ENCODE measurements at places on chromosomes 4 and X. TPM values are rescaled to one million over a fixed set of nuclear protein-coding genes. Genes with fewer than 3 reads are reported as not detected.

ADGRG2 gene
- not detected for total RNA-seq

- peaks cover 6% of the 10 kb centered on the region for H3K4me1 ChIP-seq
- no peak overlapping the region for H3K4me3 ChIP-seq
- H3K27me3 ChIP-seq = peaks cover 36% of the 10 kb centered on the region
- ATAC-seq = no peak
- H3K36me3 ChIP-seq = no peaks in the 10 kb centered on the region
These were observed 3.7 kb downstream of the EREG start for GRCh38 chr4:74368596-74368995.

RTL5 gene
- total RNA-seq = 1.0 TPM

- peak overlapping the region; percentile 70 for H3K4me3 ChIP-seq
- ATAC-seq = peak; percentile 96
- peaks cover 39% of the 10 kb centered on the region for H3K4me1 ChIP-seq
These were observed 37.8 kb downstream of the GAB3 start for GRCh38 chrX:154712781-154713740.

MAOA gene
- 20.4 TPM for total RNA-seq

DNA sequence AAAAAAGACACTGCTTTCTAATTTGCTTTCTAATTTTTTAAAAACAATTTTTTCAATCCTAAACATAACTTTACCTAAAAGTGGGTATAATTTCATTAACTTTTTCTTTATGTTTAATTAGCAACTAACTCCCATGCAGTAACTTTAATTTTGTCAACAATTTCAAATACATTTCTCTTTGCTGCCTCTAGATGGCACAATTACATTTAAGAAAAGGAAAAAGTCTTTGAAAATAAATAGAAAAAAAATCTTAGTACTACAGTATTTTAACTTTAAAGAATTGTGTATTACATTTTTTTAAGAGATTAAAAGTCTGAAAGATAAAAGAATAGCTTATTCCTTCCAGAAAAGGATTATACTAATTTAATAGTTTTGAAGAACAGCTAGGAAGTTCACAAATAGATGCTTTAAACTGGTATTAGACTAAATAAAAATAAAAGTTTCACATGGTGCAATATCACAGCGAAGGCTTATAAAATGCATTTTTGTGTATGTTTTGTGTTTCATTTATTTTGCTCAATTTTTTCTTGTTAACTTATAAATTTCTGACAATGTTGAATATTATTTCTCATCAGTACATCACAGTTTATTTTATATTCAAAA is 105.1 kb downstream of the ADGRA3 start:
- H3K4me1 ChIP-seq = no peaks in the 10 kb centered on the region
- no peak overlapping the region for H3K4me3 ChIP-seq
- H3K27me3 ChIP-seq = no peaks in the 10 kb centered on the region
- no peak overlapping the region for H3K27ac ChIP-seq
- no peaks in the 10 kb centered on the region for H3K36me3 ChIP-seq

- ATAC-seq = no peak
- H3K4me3 ChIP-seq = no peak overlapping the region
- H3K36me3 ChIP-seq = no peaks in the 10 kb centered on the region
- H3K27me3 ChIP-seq = no peaks in the 10 kb centered on the region
These were observed 181.8 kb upstream of the GPRIN3 start for GRCh38 chr4:89489338-89489771.

ETDB gene
- total RNA-seq = not detected

DNA sequence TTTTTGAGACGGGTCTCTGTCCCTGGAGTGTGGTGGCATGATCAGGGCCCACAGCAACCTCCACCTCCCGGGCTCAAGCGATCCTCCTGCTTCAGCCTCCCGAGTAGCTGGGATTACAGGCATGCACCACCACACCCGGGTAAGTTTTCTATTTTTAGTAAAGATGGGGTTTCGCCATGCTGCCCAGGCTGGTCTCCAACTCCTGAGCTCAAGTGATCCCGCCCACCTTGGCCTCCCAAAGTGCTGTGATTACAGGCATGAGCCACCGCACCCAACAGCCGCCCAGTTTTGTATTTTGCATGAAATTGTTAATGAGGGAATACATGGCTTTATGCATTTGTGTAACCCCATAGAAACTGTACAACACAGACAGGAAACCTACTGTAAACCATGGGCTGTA is 2.8 kb upstream of the ARHGAP4 start:
- peak overlapping the region; percentile 88 for H3K4me3 ChIP-seq
- peaks cover 6% of the 10 kb centered on the region for H3K4me1 ChIP-seq
- H3K27ac ChIP-seq = peak overlapping the region; percentile 60
- peaks cover 53% of the 10 kb centered on the region for H3K36me3 ChIP-seq

PDE6B gene
- 5.8 TPM for total RNA-seq

DNA sequence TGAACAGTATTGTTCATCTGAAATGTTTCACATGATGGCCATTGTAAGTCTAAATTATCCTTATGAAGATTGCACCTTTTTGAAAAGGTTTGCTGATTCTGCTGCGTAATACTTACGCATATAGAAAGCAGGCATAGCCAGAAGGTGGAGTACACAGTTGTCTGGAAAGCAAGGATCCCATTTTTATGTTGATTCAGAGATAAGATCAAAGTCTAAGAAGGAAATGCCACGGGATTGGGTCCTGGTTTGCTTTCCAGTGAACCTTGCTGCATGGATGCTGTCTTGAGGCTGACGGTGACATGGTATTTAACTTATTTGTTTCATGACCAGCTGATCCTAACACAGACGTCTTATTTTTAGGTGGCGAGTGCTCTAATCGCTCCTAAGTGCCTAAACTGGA is 15.5 kb downstream of the MAGEA9B start:
- ATAC-seq = no peak
- H3K4me1 ChIP-seq = no peaks in the 10 kb centered on the region
- H3K4me3 ChIP-seq = no peak overlapping the region
- H3K36me3 ChIP-seq = no peaks in the 10 kb centered on the region

SMARCA1 gene
- total RNA-seq = 0.53 TPM

ASB12 gene
- total RNA-seq = not detected

GRCh38 chrX:106933538-106933961 is 13.3 kb downstream of the CLDN2 start:
- H3K4me3 ChIP-seq = no peak overlapping the region
- no peaks in the 10 kb centered on the region for H3K4me1 ChIP-seq
- no peak for ATAC-seq
- H3K36me3 ChIP-seq = no peaks in the 10 kb centered on the region

- H3K4me3 ChIP-seq = no peak overlapping the region
- no peak for ATAC-seq
- H3K27ac ChIP-seq = no peak overlapping the region
- no peaks in the 10 kb centered on the region for H3K4me1 ChIP-seq
- no peaks in the 10 kb centered on the region for H3K36me3 ChIP-seq
- no peaks in the 10 kb centered on the region for H3K27me3 ChIP-seq
These were observed 125.5 kb upstream of the MBNL3 start for GRCh38 chrX:132614297-132614696.

RNF128 gene
- not detected for total RNA-seq

- no peaks in the 10 kb centered on the region for H3K27me3 ChIP-seq
- H3K27ac ChIP-seq = no peak overlapping the region
- no peak for ATAC-seq
- no peak overlapping the region for H3K4me3 ChIP-seq
- H3K4me1 ChIP-seq = no peaks in the 10 kb centered on the region
These were observed 311.7 kb upstream of the TAPT1 start for GRCh38 chr4:16537926-16538325.

BMPR1B gene
- total RNA-seq = not detected

DNA sequence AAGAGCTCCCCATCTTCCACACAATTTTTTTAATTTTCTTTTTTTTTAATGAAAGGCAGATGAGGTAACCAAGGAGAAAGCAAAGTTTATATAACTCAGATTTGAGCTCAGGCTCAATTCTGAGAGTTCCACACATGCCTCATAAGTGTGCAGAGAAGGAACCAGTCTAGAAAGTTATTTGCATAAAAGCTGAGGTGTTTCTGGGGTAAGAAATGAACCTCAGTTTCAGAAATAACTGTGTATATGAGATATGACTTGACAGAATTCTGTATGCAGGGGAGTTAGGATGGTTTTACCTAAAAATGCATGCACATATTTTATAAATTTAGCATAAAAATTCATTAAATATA is 51.3 kb downstream of the DTHD1 start:
- peak overlapping the region; percentile 90 for H3K27ac ChIP-seq
- peaks cover 12% of the 10 kb centered on the region for H3K4me1 ChIP-seq
- peak; percentile 89 for ATAC-seq
- peak overlapping the region; percentile 26 for H3K4me3 ChIP-seq
- H3K36me3 ChIP-seq = no peaks in the 10 kb centered on the region

SPARCL1 gene
- not detected for total RNA-seq

- H3K27ac ChIP-seq = no peak overlapping the region
- no peak overlapping the region for H3K4me3 ChIP-seq
These were observed 13.1 kb downstream of the NAT8L start for GRCh38 chr4:2071912-2072867.

LAGE3 gene
- 47.9 TPM for total RNA-seq
